Tongue (tissue), 3 donors: ENCODE measurements at places on chromosomes 3 and 15.

- DNase-seq, result no peak
These were observed 159.7 kb downstream of the GOLIM4 start for GRCh38 chr3:167936019-167936418.

DNA sequence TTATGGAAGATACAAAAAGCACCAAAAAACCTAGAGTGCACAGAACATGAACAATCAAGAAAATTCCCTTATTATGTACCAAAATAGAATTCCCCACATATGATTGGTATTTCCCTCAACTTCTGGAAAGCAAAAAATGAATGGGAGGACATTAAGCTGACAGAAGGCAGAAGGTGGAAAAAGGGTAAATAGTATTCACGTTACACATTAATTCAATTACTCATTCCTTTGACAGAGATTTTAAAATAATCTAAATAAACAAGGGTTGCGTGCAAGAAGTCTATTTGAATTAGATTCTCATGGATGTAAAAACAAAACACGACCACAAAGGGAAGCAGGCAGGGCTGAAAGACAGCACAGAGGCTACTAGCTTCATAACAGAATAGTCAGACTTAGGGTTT lies 260.5 kb upstream of the ZPLD1 start:
- no peak for DNase-seq

DNA sequence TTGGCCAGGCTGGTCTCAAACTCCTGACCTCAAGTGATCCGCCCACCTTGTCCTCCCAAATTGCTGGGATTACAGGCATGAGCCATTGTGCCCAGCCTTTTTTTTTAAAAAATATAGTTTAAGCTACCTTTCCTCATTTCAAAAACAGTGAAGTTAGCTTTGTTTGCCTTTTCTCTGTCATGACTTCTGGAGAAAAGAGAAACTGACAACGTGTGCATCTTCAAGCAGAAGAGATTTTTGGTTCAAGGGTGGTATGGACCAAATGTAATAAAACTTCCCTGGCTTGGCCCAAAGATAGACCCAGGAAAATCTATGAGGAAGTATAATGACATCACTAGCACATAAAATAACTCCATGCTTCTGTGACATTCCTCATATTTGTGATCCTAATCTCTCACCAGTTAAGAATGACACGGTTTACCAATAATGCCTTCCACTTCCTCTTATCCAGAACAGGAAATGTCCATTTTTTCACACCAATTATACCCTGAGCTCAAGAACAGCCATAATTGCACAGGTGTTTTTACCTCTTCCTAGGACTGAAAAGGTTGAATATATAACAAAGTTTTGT lies 781.2 kb upstream of the NR2F2 start:
- DNase-seq, result no peak

- peak; percentile 41 for DNase-seq
These were observed 86.7 kb downstream of the EBLN2 start for GRCh38 chr3:73148206-73148605.

GRCh38 chr3:99836681-99837080 lies 19.0 kb downstream of the CMSS1 start:
- DNase-seq, result no peak

- DNase-seq, result no peak
These were observed 17.7 kb downstream of the USF3 start for GRCh38 chr3:113678773-113679172.

DNA sequence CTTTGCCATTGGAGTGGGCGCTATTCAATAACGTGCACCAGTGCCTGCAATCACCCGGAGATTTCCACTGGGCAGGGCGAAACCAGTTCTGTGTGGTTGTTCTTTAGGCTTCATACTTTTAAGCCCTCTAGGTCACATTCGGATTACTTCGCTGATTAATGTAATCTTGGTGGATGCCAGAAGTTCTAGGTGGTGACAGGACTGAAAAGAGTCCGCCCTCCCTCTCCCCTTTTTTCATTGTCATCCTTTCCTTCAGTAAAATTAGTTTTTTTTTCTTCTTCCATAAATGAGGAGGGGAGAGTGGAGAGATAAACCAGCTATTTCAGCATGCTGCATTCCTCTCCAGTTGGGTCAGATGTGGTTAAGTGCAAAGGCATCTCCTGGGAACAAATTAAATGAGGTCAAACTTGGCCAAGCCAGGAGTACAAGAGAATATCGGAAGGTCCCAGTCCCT lies 2.3 kb upstream of the SLC2A2 start:
- DNase-seq, result peak; percentile 13

DNA sequence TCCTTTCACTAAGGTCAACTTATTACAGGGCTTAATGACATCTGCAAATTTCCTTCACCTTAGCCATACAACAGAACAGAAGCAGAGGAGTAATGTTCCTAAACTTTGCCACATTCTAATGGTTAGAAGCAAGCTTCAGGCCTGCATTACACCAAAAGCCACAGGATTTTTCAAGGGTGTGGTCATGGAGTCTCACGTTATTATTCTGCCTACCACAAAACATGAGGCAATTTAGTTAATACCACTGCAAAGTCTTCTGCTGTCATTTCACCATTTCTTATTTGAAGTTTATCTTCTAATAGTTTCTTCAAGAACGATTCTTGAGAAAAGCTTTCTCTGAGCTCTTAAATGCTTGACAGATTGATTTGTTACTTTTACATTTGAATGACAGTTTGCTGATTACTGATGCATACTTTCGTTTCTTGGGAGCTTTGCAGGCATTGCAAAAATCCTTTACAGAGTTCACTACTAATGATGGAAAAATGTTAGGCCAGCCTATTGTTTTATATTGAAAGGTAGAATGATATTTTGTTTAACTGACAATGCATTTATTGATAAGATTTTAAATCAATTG lies 1257.1 kb downstream of the NSUN3 start:
- no peak for DNase-seq

- DNase-seq, result no peak
These were observed 38.6 kb upstream of the NANOGP8 start for GRCh38 chr15:35123743-35124142.

DNA sequence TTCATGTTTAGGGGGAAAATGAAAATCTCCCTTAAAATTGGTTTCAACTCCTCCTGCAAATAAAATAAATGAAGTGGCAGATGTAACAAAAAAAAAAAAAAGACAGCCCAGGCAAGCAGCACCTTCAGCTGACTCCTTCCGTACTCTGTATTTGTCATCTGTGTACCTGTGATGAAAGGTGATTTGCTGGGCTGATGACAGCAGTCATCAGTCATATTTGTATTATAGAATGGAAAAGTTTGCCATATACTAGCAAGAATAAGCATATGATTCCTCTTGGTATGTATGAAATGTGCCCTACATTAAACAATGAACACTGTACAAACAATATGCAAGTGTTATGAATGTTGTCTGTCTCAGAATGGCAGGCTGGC lies 44.1 kb upstream of the WWTR1 start:
- peak; percentile 19 for DNase-seq

DNA sequence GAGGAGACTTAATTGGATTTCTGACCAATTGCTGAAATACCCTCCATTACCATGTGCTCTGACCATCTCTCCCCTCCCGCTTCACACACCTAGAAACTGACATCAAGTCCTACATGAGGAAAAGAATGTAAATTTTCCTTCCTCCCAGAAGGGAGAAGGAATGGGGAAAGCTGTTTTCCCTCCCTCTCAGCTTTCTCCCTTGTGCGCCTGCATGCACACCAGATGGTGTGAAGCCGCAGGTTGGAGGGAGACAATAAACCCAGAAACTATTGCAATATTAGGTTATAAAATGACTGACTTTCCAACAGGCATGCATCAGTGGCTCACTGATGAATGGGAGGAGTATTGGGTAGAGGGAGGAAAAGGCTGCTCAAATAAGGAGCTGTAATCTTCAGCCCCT lies 50.9 kb downstream of the MB21D2 start:
- no peak for DNase-seq

DNA sequence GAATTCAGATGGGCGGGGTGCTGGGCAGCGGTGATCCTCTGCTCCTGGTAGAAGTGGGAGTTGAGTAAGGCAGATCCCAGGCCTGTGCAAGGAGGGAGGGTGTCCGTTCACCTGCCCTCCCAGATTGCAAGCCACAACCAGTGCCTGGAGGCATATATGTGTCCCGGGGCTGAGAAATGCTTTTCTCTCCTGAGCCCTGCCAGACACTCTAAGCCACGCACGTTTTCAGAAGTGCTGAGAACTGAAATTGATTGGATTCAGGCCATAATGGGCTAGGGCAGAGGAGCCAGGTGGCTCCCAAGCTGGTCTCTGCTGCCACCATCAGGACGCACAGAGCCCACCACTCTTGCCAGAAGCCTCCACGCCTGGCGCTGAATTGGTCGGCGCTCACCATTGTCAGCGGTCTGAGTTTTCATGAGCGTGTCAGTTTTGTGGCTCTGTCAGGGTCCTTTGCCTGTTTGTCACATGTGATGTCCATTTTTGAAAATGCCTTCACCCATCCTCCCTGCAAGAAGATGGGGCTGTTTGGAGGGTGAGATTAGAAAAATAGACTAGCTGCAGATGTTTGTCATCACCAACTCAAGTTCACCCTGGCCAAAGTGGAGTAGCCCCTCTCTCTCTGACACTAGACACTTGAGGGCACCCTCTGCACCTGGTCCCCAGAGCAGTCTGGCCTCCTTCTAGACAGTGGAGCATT lies 15.4 kb upstream of the BFSP2 start:
- DNase-seq, result peak; percentile 89
